Esophagus squamous epithelium (tissue), 5 donors: ENCODE measurements at places on chromosomes 11 and 22.

GRCh38 chr11:83070044-83070701, 1.5 kb downstream of the RAB30 start:
- no peak for DNase-seq

- DNase-seq, result no peak
Measured at GRCh38 chr11:113862435-113862834, 12.9 kb downstream of the USP28 start.

GRCh38 chr22:47055461-47055860, 293.0 kb downstream of the TBC1D22A start:
- DNase-seq, result no peak

- DNase-seq, result no peak
Measured at GRCh38 chr22:48841881-48842582, 985.6 kb downstream of the BRD1 start.

DNA sequence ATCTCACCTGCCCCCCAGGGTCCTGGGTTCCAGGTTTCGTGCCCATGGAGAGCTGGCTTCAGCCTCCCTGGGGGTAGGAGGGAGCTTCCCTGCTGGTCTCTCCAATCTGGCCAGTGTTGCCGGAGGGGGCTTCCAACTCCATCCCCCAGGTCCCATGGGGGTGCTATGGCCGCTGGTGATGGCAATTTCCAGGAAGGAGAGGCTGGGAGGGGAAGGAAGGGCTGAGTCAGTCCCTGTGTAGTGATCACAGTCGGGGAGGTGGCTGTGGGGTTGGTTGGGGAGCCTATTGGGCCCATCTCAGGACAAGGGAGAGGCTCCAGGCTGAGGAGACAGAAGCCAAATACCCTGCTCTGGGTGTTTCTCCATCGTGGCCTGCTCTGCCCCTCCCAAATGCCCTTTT, 5.7 kb upstream of the CDC42EP2 start:
- no peak for DNase-seq

- no peak for DNase-seq
Measured at GRCh38 chr11:12235553-12235946, 125.2 kb downstream of the MICAL2 start.

GRCh38 chr11:22670830-22671229, 4.4 kb downstream of the GAS2 start:
- DNase-seq, result no peak

- peak; percentile 85 for DNase-seq
Measured at GRCh38 chr11:3841426-3842350, 929 bp upstream of the RHOG start.

DNA sequence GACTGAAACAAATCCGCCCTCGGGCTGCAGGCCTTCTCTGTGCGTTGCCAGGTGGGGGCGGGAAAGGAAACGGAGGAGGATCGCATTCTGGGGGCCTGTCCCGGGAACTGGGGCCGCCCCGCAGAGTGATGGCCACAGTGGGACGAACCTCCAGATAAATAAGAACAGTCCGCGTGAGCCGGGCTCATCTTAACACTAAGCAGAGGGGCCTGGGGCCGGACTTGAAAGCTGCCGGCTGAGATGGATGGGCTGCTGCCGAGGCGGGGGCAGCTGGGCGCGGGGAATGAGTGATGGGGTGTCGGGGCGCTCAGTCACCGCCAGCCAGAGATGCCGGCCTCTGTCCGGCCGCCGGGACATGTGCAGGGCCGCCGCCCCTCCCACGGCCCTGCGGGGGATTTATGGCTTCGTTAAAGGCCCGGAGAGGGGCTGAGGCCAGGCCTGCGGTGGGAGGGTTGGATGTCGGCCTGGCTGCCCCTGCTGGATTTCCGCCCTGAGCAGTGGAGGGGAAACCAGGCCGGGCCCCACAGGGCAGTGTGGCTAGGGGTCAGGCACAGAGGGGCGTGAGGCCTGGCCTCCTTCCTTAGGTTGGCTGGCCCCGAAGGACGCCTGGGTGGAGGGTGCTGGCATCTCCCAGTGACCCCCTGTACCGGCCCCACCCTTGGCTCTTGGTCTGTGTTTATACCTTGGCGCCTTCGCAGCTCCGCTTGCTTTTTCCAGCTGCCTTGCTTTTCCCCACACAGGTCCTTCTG, 45.3 kb upstream of the CD82 start:
- DNase-seq, result no peak

DNA sequence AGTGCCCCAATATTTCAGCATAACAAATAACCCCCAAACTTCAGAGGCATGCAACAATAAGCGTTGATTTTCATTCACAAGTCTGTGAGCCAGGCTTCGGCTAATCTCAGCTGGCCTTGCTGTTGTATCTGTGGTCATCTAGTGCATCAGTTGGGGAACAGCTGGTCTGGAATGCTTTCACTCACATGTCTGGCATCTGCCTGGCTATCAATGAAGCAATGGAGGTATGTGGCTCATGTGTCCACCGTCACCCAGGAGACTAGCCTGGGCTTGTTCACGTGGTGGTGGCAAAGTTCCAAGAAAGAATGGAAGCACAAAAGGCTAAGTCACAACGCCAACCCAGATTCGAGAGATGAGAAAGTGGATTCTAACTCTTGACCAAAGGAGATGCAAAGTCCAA, 304.8 kb upstream of the ISX start:
- no peak for DNase-seq

DNA sequence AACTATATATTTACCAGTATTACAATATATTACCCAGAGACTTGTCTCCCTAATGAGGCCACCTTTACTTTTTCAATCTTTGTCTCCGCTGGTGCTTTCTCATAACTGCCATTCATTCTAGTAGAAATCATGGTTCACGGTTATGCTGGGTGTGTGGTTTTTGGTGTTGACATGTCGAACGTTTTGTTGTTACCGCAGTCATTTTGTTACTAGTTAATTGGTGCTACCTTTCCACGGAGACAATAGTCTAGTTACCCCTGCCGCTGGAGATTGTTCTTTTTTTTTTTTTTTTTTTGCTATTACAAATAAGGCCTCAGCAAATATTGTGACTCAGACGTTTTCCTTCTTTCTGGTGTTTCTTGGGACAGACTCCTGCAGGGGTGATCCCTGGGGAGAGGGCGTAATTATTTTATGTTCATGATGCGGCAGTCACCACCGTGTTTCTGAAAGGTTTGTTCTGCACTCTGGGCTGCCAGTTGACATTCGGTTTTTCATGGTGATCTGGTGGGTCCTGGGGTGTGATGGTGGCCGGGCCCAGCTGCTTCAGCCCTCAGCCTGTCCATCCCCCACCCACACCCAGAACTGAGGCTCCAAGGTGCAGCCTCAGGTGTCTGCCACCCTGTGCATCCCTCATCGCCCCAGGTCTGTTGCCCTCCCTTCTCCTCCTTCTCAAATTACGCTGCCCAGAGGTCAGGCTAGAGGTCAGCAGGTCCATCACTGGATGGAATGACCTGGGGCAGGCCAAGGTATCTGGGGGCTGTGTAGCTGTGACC, 28.6 kb downstream of the LRP5 start:
- DNase-seq, result no peak

- DNase-seq, result no peak
Measured at GRCh38 chr22:31881200-31881599, 63.1 kb upstream of the YWHAH start.

DNA sequence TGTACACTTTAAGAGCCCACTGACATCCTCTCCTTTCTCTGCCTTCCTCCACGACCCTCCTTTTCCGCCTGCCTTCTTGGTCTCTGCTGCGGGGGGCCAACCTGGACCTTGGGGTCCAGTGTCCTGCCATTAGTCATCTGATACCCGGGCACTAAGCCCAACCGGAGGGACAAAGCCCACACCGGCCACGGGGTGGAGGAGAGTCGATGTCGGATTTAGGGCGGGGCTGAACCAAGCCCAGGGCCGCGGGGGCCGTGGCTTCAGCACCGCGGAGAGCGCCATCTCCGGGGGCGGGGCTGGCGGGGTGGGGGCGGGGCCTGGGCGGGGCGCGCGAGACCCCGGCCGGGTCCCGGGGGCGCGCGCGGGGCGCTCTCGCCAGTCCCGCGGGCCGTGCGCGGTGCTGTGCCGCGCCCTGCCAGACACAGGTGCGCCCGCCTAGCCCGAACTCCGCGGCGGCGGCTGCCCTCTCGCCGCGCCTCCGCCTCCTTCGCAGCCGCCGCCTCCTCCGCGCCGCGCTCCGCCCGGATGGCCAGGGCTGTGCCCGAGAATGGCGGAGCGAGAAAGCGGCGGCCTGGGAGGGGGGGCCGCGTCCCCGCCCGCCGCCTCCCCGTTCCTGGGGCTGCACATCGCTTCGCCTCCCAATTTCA, at the start of gene MAPK8IP1:
Gene MAPK8IP1, plus strand, starts transcription at position 378 of the 647 bp plus-strand sequence. Its CDS starts 170 bp downstream, at position 548.
- DNase-seq, result no peak

DNA sequence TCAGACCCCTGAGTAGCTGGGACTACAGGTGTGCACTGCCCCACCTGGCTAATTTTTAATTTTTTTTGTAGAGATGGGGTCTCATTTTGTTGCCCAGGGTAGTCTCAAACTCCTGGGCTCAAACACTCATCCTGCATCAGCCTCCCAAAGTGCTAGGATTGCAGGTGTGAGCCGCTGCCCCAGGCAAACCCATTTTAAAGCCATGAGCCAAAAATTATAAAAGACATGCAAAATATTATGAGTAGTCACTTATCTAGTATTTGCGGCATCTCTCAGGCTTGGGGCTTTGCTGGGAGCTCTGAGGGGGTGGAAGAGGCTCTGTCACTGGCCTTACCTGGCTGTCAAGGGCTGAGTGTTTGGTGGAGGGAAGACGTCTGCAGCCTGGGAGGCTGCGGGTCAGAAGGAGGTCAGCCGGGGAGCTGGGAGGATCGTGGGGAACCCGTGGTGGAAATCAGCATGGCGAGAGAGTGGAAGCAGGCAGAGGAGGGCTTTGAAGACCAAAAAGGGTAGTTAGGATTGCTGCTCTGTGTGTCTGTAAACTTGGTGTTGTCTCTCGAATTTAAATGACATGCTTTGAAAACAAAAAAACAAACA, 69.1 kb upstream of the PARVG start:
- no peak for DNase-seq

DNA sequence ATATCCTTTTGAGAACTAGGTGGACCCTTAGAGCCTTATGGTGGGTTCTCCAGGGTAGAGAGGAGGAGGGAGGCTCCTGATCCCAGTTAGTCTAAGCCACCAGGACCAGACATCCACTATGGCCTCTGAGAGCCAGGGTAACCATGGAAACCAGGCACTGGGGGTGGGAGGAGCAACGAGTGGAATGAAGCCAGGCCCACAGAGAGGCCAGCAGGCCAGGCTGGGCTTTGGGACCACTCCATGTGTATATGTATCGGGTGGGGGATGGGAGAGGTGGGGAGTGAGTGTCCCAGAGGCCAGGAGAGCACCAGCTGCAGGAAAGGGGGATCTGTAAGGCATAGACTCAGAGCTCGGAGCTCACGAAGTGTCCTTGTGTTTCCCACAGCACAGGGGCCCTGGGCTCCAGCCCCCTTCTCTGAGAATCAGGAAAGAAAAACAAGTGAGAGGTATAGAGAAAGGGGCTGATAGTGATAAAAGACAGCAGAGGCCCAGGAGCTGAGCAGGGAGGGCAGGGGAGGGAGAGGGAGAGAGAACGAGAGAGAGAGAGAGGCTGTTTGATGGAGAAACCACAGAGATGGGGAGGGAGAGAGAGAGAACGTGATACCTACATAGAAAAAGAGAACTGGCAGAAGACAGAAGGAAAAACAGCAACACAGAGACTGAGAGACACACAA, 15.5 kb upstream of the TSPAN18 start:
- no peak for DNase-seq

DNA sequence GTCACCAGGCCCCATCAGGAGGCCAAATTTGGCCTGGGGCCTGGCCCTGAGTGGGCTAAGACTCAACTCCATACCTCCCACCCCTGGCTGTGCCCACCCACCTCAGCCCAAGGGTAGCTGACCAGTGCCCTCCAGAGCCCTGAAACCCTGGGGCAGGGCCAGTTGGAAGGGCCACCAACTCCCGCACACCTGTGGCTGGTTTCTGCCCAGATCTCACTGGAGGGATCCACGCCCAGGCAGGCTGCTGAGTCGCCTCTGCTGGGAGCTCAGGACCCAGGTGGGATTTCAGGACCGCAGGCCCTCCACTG, 8.9 kb upstream of the PIM3 start:
- DNase-seq, result no peak

GRCh38 chr11:67516806-67517205, 6.4 kb downstream of the CABP2 start:
- no peak for DNase-seq

DNA sequence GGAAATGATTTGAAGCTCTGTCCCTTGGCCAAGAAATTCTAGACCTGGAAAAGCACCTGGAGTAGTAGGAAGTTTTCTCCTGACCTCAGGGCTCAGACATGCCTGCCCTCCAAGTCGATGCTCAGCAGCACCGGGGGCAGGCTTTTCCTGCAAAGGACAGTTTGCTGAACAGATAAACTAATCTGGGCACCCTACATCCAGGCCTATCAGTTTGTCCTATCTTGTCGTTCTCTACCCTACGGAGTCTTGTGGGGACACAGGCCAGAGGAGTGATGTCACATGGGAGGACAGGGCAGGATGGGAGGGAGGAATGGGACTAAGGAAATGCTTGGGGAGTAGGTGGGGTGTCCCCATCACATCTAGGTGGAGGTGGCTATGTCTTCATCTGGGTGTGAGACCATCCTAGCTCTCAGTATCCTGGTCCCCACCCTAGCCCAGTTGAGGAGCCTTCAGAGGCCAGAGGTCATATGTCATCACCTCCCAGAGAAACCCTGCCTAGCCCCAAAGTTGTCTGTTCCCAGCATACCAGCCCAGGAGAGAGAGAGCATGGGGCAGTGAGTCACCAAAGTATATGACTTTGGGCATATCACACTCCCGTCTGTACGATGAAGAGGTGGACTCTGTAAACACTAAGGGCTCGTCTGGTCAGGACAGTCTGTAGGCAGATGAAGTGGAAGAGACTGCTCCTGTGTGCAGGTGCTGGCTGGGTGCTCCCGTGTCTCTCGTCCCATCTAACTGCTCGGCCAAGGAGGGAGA, 18.1 kb upstream of the FCHSD2 start:
- DNase-seq, result no peak

- DNase-seq, result no peak
Measured at GRCh38 chr11:69510471-69511357, 29.3 kb downstream of the LINC01488 start.

- DNase-seq, result no peak
Measured at GRCh38 chr11:110431051-110431672, 1.4 kb downstream of the FDX1 start.

DNA sequence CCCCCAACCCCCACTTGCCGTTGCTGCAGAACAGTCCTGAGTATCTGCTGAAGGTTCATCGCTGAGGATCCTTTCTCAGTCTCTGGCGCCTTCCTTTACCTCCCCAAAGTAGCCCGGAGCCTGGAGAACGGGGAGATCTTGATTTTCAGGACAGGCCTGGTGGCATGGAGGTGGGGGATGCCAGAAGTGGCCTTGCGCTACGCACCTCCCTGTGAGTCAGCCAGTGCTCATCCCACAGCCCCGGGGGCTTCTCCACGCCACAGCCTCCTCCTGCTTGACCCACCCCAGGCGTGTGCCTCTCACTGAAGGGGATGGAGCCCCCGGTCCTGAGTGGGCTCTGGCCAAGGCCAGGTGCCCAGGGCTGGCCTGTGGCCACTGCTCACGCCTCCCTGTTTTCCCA, 339.6 kb downstream of the TBC1D22A start:
- DNase-seq, result no peak

GRCh38 chr11:20443596-20443995, 56.1 kb downstream of the PRMT3 start:
- DNase-seq, result no peak
